ENCODE measurements at places on chromosomes 16 and 17.

DNA sequence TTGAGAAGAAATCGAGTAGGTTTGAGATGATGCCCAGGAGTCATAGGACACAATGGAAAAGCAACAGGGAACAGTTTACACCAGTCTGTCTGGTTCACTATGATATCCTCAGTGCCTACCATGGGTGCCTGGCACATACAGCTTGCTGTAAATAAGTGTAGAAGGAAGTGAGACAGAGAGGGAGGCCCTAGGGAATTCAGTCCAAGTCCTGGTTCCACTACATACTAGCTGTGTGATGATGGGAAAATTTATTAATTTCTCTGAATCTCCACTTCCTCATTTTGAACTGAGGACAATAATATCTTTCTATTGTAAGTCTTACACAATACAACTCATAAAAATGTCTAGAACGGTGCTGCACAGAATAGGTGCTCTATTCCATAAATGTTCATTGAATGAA lies 53.3 kb upstream of the LYRM9 start:
- no peak for DNase-seq

- DNase-seq: peak; percentile 36
These were observed 3.6 kb downstream of the EVI2B start for GRCh38 chr17:31310260-31310659.

DNA sequence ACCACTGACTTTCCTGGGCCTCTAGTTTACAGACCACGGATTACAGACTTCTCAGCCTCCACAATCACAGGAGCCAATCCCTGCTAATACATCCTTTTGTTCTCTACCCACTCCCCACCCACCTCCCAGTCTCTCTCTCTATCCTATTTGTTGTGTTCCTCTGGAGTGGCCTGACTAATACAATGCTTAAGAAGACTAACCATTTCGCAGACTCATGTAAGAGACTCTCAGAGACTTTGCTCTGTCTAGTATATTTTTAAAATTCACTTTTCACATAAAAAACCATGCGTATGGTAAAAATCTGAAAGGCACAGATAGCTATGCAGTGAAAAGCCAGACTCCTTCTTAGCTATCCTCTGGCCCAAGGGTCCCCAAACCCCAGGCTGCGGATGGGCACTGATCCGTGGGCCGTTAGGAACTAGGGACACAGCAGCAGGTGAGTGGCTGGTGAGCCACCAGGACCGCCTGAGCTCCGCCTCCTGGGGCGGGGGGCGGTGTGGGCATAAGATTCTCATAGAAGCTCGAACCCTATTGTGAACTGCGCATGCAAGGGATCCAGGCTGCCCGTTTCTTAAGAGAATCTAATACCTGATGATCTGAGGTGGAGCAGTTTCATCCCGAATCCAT lies 7.6 kb downstream of the PIK3R6 start:
- DNase-seq: no peak

DNA sequence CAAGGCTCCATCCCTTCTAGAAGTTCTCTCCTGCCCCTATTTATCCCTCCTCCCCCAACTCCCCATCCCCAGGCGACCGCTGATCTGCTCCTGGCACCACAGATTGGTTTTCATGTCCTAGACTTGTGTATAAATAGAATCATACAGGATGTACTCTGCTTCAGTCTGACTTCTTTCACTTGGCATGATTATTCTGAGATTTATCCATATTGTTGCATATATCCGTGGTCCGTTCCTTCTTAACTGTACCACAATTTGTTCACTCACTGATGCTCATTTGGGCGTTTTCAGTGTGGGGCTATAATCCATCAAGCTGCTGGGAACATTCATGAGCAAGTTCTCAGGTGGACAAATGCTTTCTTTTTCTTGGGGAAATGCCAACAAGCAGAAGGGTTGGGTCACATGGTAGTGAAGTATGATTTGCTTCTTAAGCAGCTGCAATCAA lies 23.9 kb downstream of the PITPNM3 start:
- DNase-seq: no peak

DNA sequence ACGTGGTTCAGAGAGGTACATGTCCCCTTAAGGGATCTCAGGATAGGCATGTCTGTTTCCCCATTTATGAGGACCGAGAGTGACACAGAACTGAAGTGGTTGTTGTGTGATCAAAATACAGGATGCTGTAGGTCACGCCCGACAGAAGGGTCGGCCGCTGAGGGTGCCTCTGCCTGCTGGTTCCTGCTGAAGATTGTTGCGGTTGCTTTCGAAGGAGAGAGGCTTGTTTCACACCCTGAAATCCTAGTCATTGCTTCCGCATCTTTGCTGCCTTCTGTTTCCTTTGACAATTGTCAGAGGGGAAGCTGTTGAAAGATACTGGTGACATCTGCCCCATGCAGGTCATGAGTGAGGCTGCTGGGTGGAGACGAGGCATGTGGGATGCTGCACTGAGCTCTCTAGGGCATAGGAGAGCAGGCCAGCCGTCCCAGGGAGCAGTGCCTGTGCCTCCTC lies 3.8 kb upstream of the NAT9 start:
- DNase-seq: peak; percentile 78

DNA sequence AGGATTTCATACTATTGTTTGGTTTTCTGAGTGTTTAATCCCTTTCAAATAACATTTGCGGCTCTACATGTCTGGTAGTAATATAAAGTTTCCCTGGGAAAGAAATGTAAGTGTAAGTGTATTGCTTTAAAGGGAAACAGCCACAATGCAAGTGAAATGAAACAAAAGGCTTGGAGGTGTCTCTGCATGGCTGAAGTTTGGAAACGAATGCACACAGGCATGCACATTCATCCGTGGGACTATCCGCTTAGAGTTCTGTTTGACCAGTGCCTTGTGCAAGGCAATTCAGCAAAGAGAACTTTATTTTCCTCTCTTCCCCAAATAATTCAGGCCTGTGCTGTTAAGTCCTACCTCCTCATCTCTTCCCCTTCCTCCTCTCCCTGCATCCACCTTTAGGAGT lies 56.1 kb upstream of the MRTFB start:
- no peak for DNase-seq

DNA sequence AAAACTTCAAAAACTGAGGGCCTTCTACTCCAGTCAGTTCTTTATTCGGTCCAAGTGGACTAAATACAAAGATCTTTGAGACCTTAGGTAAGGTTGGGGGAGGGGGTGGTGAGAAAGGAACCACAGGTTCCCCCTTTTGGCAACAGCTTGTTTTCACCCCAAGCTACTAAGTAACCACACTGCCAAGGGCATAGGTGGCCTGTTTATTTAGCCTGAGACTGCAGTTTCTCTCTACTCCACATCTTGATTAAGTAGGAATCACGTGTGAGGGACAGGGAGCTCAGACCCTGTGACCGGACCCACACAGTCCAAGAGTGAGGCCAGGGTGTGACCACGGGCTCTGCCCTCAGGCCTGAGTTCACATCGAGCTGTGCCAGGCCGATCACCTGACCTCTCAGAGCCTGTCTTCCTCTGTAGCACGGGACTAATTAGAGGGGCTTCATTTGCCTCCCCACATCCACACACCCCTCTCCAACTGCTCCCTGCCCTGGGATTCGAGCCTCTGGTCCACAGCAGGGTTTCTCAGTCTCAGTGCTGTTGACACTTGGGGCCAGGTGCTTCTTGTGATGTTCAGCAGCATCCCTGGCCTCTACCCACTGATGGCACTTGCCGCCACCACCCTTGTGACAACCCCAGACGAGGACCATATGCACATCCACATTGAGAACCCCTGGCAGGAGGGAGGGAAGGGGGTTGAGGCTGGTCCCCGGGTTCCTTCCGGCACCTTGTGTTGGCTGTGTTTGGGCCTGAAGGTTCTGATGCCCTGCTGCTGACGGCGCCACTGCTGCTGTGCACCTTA lies 17.8 kb downstream of the ST6GALNAC2 start:
- no peak for DNase-seq

GRCh38 chr16:22014271-22014873 lies 6.5 kb downstream of the MOSMO start:
- no peak for DNase-seq

GRCh38 chr16:30675143-30675542 lies 16.9 kb downstream of the FBRS start:
- no peak for DNase-seq

DNA sequence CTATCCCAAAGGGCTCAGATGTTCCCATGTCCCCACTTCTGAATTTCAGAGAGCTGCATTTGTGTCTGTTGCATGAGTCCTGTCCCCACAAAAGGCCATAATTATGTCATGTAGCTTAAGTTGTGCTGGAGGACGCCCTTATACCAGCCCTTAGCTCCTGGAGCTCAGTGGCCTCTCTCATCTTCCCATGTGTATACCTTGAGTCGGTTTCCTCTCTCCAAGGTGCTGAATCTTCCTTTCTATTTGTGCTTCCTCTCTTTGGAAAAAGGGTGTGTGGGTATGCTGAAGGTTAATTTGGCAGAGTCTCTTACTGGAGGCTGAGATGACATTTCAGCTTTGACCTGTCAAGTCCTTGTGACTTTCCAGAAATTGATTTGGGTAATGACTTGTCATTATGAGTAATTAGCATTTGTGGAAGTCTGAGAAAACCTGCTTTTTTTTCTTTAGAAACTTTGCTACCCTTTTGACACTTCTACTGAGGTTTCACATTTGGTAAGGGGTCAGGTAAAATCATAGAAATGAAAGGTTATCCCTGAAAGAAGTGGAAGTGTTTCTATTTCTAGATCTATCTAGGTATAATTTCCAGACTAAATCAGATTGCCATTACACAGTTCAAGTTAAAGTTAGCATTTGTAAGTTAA lies 185.4 kb downstream of the ABCC12 start:
- DNase-seq: no peak

- DNase-seq: no peak
These were observed 301.8 kb upstream of the MAF start for GRCh38 chr16:79902351-79902750.

- DNase-seq: no peak
These were observed 46.6 kb upstream of the DOC2B start for GRCh38 chr17:227946-228615.

GRCh38 chr16:87012954-87013938 lies 303.9 kb downstream of the C16orf95 start:
- DNase-seq: no peak

DNA sequence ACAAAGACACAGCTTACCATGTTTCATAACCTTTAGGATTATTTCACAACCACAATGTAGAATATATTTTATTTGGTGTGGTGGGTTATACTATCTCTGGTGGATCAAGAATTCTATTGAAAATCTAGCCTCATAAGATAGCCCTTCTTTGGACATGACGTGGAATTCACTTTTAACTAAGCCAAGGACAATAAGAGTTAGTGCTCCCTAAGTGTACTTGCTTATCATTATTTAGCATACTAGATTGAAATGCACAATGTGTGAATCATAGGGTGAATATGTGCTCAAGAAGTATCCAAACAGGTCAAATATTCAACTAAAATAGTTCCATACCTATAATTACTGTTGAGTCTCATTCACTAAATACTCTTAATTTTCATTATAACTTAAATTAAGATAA lies 1179.5 kb upstream of the GOT2 start:
- no peak for DNase-seq
